Stimulated activated CD8-positive, alpha-beta memory T cell treated with anti-CD3 and anti-CD28 coated beads, Interleukin-7, amount 100 ng/mL, for 1 hour (primary cell): ENCODE measurements at places on chromosomes 16 and 17.

DNA sequence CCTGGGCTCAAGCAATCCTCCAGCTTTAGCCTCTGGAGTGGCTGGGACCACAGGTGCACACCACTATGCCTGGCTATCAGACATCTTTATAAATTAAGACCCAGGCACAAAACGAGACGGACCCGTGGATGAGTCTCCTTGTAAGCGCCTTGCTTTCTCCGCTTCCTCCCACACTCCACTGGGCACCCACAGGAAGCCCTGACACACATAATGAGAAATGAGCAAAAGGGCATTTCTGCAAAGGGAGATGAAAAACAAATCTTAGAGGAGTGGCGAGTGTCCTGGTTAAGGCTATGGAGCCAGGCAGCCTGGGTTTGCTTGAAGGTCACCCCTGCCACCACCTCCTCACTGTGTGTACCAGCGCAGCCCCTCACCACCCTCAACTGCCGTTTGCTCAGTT lies 56.3 kb downstream of the XYLT1 start:
- DNase-seq = no peak

- DNase-seq = no peak
These were observed 17.9 kb downstream of the CA7 start for GRCh38 chr16:66862023-66862520.

GRCh38 chr17:74160656-74161502 lies 42.6 kb upstream of the RPL38 start:
- DNase-seq = no peak

- no peak for DNase-seq
These were observed 5.0 kb downstream of the RSPRY1 start for GRCh38 chr16:57191056-57191571.

GRCh38 chr17:63024716-63025115 lies 58.7 kb downstream of the TANC2 start:
- DNase-seq = no peak

DNA sequence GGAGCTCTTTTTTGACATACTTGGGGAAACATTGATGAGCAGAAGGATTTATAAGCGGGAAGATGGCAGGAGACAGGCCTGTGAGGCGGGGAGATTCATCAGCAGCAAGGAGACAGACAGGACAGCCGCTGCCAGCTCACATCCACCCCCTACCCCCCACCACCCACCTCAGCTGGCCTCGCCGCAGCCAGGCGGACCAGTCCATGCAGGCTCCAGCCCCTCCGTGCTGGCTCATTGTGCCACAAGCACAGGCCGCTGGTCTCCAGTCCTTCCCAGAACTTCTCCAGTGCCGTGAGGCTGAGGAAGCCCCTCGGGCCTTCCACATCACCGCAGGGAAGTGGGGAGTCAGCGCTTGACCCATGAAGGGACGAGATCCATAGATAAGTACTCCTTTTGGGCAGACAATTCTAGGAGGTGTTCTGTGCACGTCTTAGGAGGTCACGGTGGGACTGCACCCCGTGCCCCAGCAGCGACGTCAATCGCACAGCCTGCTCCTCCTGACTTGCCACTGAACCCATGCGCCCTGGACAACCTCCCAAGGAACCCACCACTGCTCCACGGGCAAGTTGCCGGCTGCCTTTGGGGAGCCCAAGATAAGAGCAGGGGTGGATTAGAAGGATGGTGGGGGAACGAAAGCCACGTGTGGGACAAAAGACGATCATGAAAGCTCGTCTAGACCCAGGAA lies 323.6 kb downstream of the C16orf95 start:
- DNase-seq = no peak

- no peak for DNase-seq
These were observed 3.3 kb upstream of the ZG16B start for GRCh38 chr16:2826591-2827373.

DNA sequence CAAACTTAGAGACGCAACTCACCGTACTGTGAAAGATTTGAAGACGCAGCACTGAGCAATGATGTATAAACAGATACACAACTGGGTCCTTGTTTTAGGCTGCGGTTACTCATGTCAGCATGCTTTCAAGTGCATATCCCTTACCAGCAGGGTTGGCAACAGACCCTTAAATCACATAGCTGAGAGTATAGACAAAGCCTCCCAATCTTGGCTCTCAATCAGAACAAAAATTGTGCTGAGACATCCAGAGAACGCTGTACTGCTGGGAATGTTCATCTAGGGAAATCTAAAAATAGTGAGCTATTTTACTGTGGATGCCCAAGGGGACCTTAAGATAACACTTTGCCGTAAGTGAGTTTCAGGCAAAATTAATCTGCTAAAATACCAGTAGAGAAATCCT lies 84.4 kb upstream of the NUDT7 start:
- no peak for DNase-seq

DNA sequence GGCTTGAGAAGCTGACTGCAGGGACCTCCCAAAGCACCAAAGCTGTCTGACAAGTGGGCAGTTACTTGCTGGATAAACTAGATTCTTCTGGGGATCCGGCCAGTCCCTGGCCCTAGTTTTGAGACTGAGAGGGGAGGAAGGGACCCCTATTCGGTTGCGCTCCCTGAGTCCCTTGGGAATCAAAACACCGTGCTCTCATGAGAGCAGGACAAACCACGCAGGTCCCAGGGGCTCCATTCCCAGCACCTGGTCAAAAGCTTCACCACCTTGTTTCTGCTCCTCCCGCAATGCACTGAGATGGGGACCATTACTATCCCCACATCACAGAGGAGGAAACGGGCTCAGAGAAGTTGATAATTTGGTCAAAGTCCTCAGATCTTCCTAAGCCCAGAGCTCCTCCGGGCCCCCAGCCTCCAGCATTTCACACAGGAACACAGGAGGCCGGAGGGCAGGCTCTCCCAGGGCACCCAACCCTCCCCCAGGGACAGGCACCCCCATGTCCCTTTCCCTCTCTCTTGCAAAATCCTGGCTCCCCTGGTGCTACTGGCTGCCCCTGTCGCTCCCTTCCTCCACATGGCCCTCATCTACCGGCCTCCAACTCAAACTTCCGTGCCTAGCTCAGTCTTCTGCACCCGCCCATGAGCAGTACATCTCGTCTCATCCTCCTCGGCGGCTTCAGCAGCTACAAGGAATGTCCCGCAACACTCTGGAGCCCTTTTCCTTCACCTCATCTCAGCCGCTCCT lies 3.3 kb downstream of the TRIM65 start:
- DNase-seq = no peak

GRCh38 chr16:15509593-15510535 lies 75.5 kb downstream of the BMERB1 start:
- DNase-seq = no peak

DNA sequence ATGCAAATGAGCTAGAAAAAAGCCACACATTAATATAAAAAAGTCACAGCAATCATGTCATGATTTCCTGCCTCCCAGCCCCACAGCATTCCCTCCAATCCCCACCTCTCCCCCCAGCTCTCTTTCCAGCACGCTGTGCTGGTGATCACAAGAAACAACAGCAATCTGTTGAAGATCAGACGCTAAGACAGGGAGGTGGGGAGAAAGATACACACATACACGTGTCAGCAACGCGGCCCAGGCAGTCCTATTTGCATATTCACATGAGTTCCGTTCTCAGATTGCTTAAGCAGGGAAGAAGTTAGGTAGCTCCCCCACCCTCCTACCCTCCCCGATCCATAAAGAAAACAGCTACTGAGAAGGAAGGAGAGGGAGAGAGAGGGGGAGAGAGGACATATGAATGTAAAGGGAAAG lies 405.5 kb upstream of the PSMD7 start:
- DNase-seq = no peak

- no peak for DNase-seq
These were observed 227.3 kb downstream of the HS3ST3A1 start for GRCh38 chr17:13374203-13375143.

- no peak for DNase-seq
These were observed 97.8 kb downstream of the C16orf95 start for GRCh38 chr16:87219287-87219909.

- DNase-seq = no peak
These were observed 981 bp upstream of the CD300H start for GRCh38 chr17:74568106-74568873.

GRCh38 chr16:22751685-22752084 lies 62.3 kb upstream of the HS3ST2 start:
- DNase-seq = no peak

- no peak for DNase-seq
These were observed 1.0 kb upstream of the MGRN1 start for GRCh38 chr16:4623593-4623992.

GRCh38 chr17:40069751-40070708 lies 7.3 kb downstream of the THRA start:
- no peak for DNase-seq
